ENCODE measurements at places on chromosomes 1 and 21.

DNA sequence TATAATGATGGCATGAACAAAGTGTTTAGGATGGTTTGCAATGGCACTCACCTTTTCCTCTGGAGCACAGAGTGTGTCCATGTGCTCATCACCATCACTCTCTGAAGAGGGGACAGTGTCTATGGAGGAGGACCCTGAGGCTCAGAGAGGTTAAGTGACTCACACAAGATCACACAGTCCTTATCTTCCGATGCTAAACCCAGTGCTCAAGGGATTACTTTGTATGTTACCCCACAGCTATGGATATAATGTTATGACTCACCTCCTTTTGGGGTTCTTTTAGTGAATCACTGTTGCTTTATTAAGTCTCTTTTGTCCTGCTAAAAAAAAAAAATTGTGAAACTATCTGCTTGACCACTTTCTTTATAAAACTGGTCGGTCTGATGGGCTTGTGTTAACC is 67.6 kb downstream of the TENT5C start:
- DNase-seq, result no peak

DNA sequence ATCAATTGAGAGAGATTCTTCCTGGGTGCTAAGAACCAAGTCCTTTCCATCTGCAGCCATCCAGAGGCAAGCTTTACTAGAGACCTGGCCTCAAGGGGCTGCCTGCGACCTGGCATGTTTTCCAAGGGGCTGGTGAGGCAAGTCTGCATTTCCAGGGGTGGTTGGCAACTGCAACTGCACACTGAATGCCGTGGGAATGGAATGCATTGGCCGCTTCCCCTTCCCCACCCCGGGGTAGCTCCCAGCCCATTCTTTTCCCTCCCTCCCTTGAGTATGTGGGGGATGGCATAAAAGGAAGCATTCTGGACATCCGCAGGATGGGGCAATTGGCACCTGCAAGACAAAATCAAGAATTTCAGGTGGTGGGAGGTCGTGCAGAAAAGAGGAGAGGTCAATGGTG is 155.1 kb downstream of the IGSF21 start:
- DNase-seq, result no peak

DNA sequence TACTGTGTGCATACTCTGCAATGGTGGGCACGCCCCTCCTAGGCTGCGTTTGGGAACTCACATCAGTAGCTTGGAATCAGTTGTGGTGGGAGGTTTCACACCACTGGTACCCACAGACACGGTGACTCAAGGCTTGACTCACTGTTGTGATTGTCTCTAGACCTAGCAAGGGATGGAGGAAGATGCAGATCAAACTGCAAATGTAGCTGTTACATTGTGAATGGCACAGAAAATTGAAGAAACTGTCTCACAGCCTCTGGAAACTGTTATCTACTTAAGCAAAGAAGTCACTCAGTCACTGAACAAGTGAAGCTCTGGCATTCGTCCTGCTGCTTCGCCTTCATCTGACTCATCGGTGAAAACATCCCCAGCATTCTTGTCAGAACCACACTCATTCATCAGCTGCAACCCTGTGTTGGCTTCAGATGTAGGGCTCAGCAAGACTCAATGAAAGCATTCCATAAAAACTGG is 59.5 kb downstream of the POFUT2 start:
- DNase-seq, result peak; percentile 31

GRCh38 chr1:227563324-227564201 is at the start of gene ZNF678:
TSS of gene ZNF678 (plus strand) at chr1:227563556. CDS start at chr1:227650992, 87,436 bp downstream.
- DNase-seq, result peak; percentile 65

- DNase-seq, result no peak
Observed at GRCh38 chr21:32122082-32122481, 156.8 kb downstream of the MIS18A start.

GRCh38 chr1:21921100-21921875 is 15.8 kb downstream of the HSPG2 start:
- DNase-seq, result no peak

DNA sequence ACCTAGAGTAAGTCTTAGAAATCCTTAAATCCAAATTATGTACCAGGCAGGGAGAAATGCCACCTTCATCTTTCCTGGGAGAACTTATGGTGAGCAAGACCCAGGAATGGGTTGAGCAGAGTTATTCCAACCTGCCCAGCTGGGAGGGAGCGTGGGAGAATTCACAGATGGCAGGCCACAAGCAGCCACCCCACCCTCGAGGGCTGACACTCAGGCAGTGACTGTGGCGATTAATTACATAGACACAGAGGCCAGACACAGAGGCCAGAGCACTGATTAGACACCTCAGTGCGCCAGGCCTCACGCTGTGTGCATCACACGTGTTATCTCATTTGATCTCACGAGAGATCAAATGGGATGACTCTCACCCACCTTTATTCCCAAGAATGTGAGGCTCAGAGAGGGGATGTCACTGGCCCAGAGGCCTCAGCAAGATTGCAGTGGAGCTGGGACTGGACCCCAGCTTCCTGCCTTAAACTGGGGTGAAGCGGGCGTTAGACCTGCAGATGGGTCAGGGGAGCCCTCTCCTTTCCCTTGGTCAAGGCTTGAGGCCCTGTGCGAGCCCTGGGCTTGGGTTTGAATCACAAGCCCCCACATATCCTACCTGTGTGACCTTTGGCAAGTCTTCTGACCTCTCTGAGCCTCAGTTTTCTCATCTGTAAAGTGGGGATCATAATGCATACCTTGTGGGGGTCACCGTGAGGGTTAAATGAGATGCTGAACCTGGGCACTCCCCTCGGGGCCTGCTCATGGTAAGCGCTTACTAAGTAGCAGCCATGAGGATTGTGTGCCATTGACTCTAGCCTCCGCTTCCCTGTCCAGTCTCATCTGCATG is 28.8 kb upstream of the PADI4 start:
- DNase-seq, result no peak

- no peak for DNase-seq
Observed at GRCh38 chr1:20981915-20982314, 194.8 kb downstream of the EIF4G3 start.

GRCh38 chr1:5844442-5844841 is 147.8 kb downstream of the NPHP4 start:
- no peak for DNase-seq

DNA sequence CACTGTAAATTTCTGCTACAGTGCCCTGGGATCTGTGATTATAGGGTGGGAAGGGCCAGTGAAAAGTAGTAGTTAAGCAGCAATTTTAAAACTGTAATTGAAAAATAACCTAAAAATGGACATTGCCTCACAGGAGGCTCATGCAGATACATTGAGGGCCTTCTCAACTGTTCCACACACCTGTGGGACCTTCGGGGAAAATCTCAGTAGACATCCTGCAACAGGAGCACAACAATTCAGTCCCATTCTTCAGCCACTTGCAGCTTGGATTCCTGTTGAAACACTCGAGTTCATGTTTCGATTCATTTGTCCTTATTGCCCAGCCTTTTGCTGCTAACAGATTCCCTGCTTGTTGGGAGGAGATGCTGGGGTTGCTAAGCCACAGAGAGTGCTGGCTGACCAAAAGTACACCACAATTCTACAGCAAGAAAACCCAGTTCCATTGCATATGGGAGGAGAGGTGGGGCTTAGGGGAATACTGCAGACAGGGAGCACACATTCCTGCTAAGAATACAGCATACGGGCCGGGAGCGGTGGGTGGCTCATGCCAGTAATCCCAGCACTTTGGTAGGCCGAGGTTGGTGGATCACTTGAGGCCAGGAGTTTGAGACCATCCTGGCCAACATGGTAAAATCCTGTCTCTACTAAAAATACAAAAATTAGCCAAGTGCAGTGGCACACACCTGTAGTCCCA is 4.5 kb downstream of the TMCC2 start:
- no peak for DNase-seq

GRCh38 chr1:40899230-40899870 is 37.2 kb upstream of the CITED4 start:
- DNase-seq, result no peak

GRCh38 chr1:214416858-214417257 is 134.5 kb downstream of the PTPN14 start:
- no peak for DNase-seq

DNA sequence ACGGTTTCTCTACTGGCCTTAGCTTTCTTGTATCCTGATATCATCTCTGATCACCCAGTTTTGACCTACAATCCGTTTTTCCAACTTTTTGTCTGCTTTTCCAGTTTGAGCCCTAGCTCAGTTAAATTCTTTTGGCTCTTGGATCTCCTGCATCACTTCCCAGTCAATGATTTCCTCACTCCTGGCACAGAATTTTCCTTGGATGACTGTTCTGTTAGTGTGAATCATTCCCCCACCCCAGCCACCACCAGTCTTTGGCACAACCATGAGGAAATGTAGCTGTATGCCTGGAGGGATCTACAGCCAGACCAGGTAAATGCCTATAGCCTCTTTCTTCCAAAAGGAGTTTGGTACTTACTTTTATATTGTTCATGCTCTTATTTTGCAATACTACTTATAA is 187.2 kb upstream of the PTGFR start:
- no peak for DNase-seq

GRCh38 chr1:171754353-171754705 is 12.5 kb upstream of the VAMP4 start:
- no peak for DNase-seq

GRCh38 chr1:220691053-220691684 is 1.0 kb downstream of the C1orf115 start:
- DNase-seq, result no peak

DNA sequence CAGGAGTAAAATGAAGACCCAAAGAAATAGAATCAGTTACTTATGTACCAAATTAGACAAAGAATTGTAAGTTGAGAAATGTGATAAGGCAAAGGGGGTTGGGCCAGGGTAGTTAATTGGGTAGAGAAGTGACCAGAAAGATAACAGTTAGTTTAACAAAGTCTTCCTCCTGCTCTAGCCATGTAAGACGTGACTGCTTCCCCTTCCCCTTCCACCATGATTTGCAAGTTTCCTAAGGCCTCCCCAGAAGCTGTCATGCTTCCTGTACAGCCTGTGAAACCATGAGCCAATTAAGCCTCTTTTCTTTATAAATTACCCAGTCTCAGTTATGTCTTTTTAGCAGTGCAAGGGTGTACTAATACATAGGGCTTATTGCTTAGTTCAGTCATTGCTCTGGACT is 142.0 kb upstream of the PDE4B start:
- no peak for DNase-seq

- DNase-seq, result no peak
Observed at GRCh38 chr21:37164742-37165141, 91.7 kb downstream of the TTC3 start.

- no peak for DNase-seq
Observed at GRCh38 chr1:210250998-210251679, 18.5 kb downstream of the SERTAD4 start.

- DNase-seq, result no peak
Observed at GRCh38 chr1:35773711-35774110, 3.9 kb upstream of the CLSPN start.

GRCh38 chr1:14777516-14778506 is 179.3 kb downstream of the KAZN start:
- DNase-seq, result no peak

DNA sequence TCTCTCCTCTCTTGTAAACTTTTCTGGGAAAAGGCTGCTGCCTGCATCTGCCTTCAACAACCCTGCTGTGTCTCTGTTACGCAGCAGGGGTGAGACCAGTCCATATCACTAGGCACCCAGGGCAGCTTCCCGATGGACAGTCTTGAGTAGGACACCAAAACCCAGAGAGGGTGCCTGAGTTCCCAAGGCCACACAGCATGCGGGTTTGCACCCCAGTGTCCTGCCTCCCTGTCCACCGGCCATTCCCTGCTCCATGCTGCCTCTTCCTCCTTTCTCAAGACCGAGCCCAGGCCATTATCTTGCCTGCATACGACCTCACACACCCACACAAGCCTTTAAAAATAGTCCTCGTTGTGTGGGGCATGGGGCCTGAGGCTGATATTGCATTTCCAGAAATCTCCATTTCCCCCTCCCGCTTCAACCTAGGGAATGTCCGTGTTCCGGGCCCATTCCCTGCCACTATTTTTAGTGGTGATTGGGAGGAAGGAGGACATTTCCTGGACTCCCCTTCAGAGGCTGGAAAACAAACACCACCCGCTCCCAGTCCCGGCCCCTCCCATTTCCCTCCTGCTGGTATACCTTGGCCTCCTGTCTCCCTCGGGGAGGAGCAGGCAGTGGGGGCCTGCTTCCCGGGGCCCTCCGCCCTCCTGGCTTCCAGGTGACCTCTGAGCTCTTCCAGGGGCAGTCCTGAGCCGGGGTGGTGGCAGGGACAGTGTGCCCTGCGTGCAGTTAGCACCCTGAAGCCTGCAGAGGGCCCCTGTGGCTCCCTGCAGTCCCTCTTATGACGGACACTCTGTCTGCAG is 132.4 kb upstream of the TMEM51 start:
- no peak for DNase-seq

DNA sequence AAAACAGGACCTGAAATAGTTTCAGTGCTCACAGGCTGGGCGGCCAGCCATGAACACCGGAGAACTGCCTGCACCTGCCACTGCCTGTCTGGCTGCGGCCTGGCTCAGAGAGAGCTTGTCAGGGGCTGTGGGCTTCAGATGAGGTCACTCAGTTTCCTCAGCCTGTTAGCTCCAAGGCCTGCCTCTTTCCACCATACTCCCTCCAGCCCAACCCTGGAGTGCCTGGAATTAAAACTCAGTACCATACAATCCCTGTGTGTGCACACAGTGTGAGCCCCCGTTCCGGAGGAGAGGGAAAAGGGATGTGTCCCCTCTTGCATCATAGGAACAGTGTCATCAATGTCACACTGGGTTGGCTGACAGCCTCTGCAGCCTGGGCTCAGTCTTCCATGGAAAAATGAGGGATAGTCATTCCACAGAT is 16.2 kb downstream of the CACNA1S start:
- no peak for DNase-seq

GRCh38 chr1:167409183-167409582 is 109.1 kb downstream of the CD247 start:
- DNase-seq, result no peak

GRCh38 chr1:66283622-66284041 is 250.3 kb upstream of the SGIP1 start:
- no peak for DNase-seq

DNA sequence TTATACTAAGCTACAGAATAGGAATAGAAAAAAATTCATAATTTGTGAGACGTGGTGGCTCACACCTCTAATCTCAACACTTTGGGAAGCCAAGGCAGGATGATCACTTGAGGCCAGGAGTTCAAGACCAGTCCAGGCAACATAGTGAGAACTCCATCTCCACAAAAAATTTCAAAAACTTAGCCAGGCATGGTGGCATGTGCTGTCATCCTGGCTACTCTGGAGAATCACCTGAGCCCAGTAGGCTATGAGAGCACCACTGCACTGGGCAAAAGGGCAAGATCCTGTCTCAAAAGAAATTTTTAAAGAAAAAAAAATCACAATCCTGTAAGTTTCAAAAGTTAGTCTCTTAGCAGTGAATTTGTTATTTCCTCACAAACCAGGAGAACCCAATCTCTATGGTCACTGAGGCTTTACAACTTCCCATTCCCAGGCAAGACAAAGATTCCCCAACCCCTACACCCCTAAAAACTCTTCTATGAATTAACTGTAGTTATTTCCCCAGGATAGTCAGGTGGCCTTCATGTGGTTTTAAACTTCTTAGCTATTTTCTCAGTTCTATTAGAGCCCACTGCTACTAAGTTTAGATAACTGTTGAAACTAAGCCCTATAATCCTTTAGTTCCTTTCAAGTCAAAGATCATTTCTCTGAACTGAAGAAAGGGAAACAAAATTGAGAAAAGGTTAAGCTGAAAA is 74.5 kb downstream of the FOXJ3 start:
- DNase-seq, result no peak

- no peak for DNase-seq
Observed at GRCh38 chr1:201020040-201020591, 3.4 kb downstream of the KIF21B start.

GRCh38 chr21:26565111-26565510 is 8.0 kb downstream of the CYYR1 start:
- no peak for DNase-seq

GRCh38 chr21:39001341-39001740 is 181.9 kb downstream of the PSMG1 start:
- DNase-seq, result no peak

- no peak for DNase-seq
Observed at GRCh38 chr1:214719207-214719606, 116.2 kb downstream of the CENPF start.

Measured in stimulated activated CD4-positive, alpha-beta T cell treated with anti-CD3 and anti-CD28 coated beads, Interleukin-15, amount 100 ng/mL, for 1 hour (primary cell).